CD4-positive, alpha-beta T cell treated with Interleukin-17A for 4 hours (primary cell): ENCODE measurements at places on chromosomes 13 and 19.

GRCh38 chr13:77696006-77696878 is 1.2 kb upstream of the SLAIN1 start:
- DNase-seq = peak; percentile 4

DNA sequence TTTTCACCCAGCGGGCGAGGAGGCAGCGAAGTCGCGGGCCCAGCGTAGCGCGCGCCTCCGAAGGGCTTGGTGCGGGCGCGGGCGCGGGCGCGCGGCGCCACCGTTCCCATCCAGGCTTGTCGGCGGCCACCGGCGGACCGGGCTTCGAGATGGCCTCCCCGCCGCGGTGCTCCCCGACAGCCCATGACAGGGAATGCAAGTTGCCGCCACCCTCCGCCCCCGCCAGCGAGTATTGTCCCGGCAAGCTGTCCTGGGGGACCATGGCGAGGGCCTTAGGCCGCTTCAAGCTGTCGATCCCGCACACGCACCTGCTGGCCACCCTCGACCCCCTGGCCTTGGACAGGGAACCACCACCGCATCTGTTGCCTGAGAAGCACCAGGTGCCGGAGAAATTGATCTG is at the start of gene WDR88:
Gene WDR88, plus strand, starts transcription at position 94 of the 400 bp plus-strand sequence. Its CDS starts 56 bp downstream, at position 150.
- no peak for DNase-seq

GRCh38 chr13:20525144-20525600 is 485 bp downstream of the CRYL1 start:
- DNase-seq = peak; percentile 49

DNA sequence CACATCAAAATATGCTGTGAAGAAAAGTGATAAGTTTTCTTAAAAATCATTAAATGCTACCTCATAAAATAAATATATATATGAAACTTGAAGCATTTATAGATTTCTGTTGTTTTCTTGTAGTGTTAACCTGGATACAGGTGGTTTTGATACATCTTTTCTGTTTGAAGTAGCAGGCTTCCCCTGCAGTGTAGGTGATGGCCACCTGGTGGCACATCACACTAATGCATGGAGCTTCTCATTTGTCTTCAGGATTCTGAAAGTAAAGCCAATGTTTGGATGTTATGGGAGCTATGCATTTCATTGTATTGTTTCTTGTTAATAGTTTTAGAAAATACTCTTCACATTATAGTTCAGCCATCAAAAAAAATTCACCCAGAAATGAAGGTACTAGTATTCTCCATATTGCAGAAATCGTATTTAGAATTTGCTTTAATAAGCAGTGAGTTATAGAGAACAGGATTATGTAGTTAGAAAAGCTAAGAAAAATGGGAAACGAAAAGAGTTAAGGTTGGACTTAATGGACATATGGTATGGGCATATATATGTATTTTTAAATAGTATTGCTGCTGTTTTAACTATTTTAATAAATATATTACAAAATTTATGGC is 18.7 kb downstream of the GPR180 start:
- peak; percentile 23 for DNase-seq

- DNase-seq = no peak
Observed at GRCh38 chr13:44231786-44232516, 141.7 kb upstream of the SERP2 start.

DNA sequence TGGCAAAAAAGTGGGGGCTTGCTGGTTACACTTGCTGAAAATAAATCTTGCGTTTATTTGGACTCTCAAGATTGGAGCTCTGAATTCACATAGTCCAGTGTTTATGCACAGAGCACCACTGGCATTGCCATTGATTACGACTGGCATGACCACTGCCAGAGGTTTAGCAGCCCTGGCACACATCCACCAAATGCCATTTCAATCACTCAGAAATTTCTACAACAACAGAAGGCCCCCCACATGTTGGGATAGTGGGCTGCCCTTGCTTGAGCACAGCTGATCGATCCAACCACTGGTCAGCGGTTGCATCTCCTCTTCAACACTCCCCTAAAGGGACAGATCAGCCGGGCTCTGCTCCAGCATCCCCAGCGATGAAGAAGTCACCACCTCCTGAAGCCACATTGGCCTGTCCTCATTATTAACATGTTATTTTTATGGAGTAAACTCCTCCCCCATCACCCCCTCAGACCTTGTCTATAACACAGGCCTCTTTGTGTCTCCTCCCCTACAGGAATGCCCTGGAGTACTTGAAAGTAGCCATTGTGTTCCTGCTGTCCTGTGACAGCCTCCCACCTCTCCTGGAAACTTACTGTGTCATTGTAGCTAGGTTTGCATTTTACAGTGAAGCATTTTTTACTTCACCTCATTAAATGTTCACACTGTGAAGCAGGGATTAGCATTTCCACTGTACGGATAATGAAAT is 51.3 kb downstream of the CDADC1 start:
- no peak for DNase-seq

DNA sequence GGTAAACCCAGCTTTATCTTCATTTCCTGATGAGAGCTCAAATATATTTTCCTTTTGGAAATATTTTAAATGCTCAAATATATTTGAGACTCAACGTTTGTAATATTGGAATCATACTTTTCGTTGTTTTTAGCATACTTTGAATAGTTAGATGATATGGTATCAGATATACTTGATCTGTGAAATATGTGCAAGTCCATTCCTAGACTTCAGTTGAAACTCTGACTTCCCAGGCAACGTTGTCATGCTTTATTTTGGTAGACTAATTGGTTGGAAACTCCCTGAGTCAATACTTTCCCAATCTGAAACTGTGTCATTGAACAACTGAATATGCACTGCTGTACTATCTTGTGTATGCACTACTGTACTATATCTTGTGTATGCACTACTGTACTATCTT is 378.5 kb downstream of the MYO16 start:
- no peak for DNase-seq

DNA sequence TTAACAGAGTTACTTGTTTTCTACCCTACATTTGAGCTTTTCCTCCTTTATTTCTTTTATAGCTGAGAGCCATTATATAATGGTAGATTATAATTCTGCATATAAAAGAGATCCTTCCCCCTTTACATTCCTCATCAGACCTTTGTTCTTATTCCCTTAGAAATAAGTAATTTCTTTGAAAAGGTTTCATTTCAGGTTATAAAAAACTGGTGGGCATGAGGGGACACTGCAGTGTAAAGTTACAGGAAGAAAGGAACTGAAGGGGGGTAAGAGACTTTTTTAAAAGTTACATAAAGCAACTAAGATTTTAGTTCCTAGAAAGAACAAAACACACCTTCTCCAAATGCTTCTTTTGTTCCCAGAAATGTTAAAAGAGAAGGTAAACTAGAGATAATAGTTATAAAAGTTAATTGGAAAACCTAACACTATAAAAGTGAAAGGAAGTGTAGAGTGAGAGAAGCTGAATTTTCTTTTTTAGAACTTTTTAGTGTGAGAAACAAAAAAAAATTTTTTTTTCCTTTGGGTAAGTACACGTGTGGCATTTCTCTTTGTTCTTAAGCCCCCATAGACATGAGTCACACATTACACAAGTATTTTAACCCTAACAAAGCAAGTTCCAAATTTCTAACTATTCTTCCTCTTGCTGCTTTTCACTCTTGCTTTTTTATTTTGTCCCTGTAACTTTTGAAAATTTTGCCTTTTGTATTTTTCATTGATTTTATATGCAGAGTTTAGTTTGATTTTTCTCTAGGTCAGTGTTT is 106.4 kb upstream of the MLNR start:
- no peak for DNase-seq

DNA sequence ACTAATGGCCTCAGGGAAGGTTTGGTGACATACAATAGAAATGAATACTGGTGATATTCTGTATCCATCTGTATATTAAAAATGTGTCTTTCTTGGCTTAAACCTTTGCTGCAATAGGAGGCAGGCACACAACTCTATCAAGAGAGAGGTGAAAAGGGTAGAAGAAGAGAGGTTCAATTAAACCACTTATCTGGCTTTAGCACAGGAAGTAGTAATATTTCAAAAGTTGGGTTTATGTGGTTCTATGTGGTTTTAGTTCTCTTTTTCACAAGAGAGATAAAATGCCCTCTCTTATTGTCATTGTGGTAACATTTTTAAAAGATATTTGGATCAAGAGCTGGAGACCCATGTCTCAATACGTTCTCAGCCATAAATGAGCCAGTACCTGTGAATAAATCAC is 146.2 kb upstream of the FNDC3A start:
- no peak for DNase-seq

GRCh38 chr13:51000571-51001260 is 91.1 kb downstream of the RNASEH2B start:
- no peak for DNase-seq

DNA sequence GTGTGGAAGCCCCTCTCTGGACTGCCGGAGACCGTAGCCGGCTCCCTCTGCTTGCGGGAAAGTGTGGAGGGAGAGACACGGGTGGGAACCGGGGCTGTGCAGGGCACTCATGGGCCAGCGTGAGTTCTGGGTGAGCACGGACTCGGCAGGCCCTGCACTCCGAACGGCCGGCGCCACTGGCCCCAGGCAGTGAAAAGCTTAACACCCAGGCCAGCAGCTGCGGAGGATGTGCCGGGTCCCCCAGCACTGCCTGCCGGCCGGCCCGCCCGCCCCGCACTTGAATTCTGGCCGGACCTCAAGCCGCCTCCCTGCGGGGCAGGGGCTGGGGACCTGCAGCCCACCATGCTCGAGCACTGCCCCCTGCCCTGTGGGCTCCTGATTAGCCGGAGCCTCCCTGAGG is 147.0 kb downstream of the FGF9 start:
- no peak for DNase-seq

- DNase-seq = no peak
Observed at GRCh38 chr13:47708386-47708785, 292.7 kb downstream of the SUCLA2 start.

GRCh38 chr13:111658145-111659100 is 338.0 kb downstream of the TEX29 start:
- DNase-seq = no peak

- no peak for DNase-seq
Observed at GRCh38 chr19:50510121-50510670, 795 bp downstream of the JOSD2 start.

DNA sequence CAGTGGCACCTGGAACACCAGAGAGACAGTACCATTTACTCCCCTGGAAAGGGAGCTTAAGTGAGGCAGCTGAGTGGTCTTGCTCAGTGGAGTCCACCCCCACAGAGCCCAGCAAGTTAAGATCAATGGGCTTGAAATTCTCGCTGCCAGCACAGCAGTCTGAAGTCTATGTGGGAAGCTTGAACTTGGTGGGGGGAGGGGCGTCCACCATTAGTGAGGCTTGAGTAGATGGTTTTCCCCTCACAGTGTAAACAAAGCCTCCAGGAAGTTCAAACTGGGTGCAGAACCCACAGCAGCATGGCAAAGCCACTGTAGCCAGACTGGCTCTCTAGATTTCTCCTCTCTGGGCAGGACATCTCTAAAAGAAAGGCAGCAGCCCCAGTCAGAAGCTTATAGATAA is 30.3 kb upstream of the CEACAM4 start:
- peak; percentile 9 for DNase-seq

DNA sequence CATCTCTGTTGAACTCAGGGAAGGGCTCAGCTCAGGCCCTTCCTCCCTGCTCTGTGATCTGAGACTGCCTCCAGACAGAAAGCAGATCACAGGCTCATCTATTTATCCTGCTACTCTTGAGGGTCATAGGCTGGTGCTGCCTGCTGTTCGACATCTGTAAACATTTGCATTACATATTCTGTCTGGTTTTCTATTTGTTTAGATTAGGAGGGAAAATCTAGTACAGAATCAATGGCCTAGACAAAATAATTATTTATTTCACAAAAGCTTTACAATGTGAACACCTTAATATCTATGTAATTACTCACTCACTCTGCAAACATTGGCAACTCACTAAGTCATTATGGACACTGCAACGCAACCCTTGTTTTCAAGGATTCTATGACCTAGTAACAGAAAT is 43.0 kb downstream of the CEP89 start:
- DNase-seq = no peak

- DNase-seq = no peak
Observed at GRCh38 chr13:45105895-45106294, 14.4 kb upstream of the GTF2F2 start.

- DNase-seq = no peak
Observed at GRCh38 chr13:23612731-23613130, 42.5 kb downstream of the TNFRSF19 start.
